Glutamatergic neuron (in vitro differentiated cells): ENCODE measurements at places on chromosomes 2 and 18.

GRCh38 chr2:120448961-120449810 lies 103.2 kb downstream of the INHBB start:
- DNase-seq: no peak

GRCh38 chr2:74544634-74545033 lies 9.1 kb downstream of the LOXL3 start:
- no peak for DNase-seq

GRCh38 chr18:79166702-79167101 lies 97.5 kb downstream of the ATP9B start:
- no peak for DNase-seq

GRCh38 chr18:4511166-4511565 lies 56.1 kb upstream of the DLGAP1 start:
- DNase-seq: no peak

DNA sequence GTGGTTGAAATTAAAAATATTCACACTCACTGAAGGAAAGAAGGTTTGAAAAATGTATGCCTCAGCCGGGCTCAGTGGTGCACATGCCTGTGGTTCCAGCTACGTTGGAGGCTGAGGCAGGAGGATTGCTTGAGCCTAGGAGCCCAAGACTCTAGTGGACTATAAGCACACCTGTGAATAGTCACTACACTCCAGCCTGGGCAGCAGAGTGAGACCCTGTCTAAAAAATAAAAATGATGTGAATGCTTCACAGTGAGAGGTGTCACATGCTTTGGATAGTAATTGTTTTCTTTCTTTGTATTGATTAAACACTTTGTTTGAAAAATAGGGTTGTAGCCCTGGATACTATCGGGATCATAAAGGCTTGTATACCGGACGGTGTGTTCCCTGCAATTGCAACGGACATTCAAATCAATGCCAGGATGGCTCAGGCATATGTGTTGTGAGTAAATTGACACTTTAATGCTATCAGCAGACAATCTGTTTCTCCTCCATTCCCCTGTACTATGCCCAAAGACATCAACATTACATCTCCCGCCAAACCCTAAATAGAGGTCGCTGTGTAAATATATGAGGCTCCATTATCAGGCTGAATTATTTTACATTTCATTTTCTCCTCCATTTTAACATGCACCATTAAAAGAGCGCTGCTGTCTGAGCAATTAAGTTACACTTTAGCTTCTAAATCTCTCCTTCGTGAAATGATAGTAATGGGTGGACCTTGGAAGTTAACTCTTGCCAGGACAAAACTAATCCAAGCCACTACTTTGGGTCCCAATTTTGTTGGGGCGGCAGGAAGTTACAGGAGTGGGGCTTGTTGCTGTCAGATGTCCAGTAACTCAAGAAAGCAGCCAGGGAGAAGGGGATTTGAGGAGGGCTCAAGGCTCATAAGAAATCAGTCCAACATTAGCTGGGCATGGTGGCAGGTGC lies 138.3 kb upstream of the TTC39C start:
- no peak for DNase-seq

GRCh38 chr2:63663013-63663864 lies 74.5 kb downstream of the MDH1 start:
- DNase-seq: no peak

- DNase-seq: no peak
These were observed 68.8 kb upstream of the CDC42EP3 start for GRCh38 chr2:37740164-37740739.

GRCh38 chr2:176516051-176516602 lies 246.9 kb downstream of the MTX2 start:
- no peak for DNase-seq

DNA sequence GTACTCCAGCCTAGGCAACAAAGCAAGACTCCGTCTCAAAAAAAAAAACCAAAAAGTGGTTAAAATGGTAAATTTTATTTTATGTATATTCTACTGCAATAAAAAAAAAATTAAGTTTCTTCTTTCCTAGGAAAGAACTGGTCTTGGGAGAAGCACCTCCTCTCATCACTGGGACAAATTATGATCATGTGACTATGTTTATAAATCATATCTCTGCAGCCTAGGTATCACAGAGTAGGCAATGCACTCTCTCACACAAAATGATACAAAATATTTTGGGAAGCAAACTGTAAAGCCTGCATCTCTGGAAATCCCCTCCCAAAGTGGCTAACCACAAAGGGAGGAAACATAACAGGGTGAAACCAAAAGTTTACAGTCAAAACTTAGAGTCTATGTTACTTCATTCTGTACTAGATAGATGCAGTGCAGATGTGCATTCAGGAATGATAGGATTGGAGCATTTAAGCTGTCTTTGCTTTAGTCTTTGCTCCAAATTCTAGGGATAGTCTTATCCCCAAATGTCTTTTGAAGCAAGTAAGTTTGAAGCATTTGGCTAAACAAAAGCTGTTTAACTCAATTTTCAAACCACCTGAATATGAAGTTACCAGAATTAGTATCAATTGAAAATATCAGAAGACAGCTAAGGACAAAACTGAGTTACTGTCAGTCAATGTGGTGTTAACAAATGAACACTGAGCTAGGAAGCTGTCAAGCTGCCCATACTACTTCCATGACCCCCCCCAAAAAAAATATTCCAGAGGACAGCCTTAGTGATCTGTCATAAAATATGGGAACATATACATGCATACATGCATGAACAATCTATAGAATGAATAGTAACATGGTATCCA lies 21.1 kb upstream of the MALT1 start:
- DNase-seq: no peak

DNA sequence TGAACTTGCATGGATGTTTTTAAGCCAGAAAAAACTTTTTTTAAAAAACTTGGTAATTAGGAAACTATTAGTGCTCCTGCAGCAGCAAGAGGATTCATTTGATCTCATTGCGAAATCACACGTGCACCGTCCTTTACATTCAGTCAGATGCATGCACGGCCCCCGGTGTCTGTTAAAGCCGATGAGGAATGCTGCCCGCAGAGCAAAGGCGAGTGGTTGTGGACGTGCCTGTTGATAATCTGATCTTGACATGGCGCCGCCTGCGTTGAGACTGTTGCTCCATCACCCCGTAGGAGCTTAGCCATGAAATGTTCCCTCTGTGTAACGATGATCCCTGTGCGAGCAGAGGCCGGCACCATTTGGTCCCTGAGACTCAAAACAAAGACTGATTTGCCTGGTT lies 300.0 kb downstream of the GBX2 start:
- no peak for DNase-seq

- DNase-seq: no peak
These were observed 90.1 kb downstream of the ALPK2 start for GRCh38 chr18:58538604-58539386.

GRCh38 chr2:78982638-78983330 lies 42.7 kb upstream of the REG3G start:
- no peak for DNase-seq

GRCh38 chr2:95297639-95298395 lies 670 bp downstream of the KCNIP3 start:
- no peak for DNase-seq

DNA sequence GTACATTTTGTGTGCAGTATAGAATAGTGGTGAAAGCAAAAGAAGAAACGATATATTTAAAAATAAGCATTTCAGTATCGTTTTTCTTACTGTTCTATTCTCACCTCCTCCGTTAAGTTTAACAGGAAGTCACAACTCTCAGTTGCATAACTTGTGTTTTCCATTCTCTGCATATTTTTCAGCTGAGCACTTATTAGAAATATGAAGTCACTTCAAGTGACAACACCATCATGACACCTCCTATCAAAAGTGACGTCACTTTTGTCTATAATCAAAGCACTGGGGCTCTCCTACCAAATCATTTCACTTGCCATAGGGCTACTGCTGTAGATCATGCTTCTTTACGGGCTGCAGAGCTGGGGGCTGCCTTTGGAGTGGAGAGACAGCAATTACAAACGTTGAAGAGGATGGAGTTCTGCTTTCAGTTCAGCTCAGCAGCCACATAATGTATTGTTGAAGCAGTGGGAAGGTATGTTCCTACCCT lies 36.3 kb downstream of the STAT4 start:
- no peak for DNase-seq

DNA sequence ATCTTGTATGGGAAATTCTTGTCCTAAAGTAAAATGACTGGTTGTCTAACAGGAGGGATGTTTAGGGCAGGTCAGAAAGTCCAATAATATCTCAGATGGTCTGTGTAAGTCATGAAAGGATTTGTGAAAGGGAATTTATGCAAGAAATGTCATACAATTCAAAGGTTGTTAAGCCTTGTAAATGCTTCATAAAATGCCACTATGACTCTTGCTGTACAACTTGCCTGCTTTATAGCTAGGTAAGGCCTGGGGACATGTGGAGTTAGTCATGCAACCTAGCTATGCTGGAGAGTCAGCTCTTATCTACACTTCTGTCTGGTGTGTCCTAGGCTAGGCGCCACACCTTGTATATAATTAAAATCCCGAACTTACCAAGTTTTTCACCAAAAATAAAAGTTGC lies 36.9 kb upstream of the VWA3B start:
- no peak for DNase-seq

DNA sequence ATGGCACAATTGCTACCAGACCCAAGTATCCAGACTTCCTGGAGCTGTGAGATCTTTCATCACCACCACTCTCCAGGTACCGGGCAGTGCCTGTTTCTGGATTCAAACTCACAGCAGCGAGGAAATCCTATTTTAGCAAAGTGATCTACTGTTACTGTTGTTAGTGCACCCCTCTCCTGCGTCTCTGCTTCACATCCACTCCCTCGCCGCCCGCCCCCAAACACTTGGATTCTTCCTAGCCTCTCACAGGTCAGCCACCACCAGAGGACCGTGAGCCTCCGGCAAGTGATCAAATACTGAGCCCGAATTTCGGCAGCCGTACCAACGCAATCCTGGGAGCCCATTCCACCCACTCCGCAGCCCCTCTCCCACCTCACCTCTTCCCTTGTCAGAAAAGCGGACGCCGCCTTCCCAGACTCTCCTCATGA lies 519 bp downstream of the METTL4 start:
- peak; percentile 80 for DNase-seq

DNA sequence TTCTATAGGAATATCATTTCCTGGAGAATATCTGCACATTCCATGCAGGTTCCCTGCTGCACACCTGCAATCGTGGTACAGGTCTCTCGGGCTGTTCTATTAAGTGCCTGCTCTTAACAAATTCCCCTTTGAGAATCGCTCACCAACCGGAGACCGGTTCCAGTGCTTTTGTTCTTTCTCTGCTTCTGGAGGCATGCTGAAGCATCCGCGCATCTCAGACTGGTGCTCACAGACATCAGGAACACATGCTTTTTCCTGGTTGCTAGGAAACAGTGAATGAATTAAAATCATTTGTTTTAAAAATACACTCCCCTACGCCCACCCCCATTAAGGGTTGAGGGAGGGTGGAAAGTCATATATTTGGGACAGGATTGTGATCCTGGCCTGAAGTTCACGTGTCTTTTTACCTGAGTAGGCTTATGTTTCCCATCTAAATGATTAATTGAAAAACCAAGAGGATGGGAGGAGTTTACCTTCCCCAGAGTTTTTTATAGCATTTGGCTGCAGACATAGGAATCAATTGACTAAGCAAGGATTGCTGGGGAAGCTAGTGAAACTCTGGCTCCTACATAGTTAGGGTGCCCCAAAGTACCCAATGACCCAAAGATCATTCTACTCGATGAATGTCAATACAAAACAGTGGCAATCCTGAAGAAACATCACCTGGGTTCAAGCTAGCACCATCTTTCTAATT lies at the start of gene C2orf80:
TSS of gene C2orf80 (minus strand) at position 221 of the 694 bp plus-strand sequence. CDS start 3,044 bp downstream, outside the sequence.
- DNase-seq: peak; percentile 24

- DNase-seq: no peak
These were observed 590.6 kb upstream of the NETO1 start for GRCh38 chr18:73458186-73458964.

DNA sequence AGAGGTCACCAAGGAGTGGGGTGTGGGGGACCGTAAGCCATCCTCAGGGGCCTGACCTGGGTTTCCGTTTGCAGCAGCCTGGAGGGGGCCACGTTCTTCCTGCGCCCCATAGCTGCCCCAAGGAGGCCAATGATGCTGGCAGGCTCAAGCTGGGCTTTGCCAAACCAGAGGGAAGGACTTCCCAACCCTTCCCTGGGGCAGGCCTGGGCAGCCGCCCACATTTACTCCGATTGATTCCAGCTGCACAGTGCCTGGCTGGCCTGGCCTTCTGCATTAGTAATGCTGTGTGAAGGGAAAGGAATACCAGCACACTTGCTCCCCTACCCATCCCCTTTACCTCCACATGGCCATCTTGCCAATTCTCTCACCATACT lies 360.6 kb upstream of the SLC14A2 start:
- DNase-seq: no peak

GRCh38 chr18:45046961-45047360 lies 366.3 kb downstream of the SETBP1 start:
- no peak for DNase-seq

GRCh38 chr2:47028171-47028570 lies 112.6 kb upstream of the MCFD2 start:
- no peak for DNase-seq

- no peak for DNase-seq
These were observed 73.8 kb downstream of the CLHC1 start for GRCh38 chr2:55158111-55158814.

GRCh38 chr2:148990968-148991367 lies 47.5 kb upstream of the LYPD6B start:
- peak; percentile 71 for DNase-seq

DNA sequence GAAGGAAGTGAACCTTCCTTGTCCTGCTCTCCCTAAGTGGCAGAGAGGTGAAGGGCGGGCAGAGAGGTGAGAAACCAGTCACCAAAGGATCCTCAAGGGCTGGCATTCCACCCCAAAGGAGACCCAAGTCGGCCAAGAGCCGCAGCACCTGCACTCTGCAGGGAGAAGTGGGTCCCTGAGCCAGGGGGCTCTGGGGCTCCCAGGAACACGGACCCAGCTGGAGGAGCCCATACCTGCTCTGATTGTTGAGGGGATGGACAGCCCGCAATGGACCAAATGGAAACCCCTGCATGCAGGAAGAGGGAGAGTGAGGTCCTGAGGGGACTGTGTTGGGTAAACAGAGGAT lies 233.3 kb downstream of the ATAD2B start:
- no peak for DNase-seq

- DNase-seq: no peak
These were observed 52.7 kb upstream of the ODC1 start for GRCh38 chr2:10500601-10501361.

GRCh38 chr18:49481317-49481716 lies 5.7 kb downstream of the C18orf32 start:
- DNase-seq: no peak

DNA sequence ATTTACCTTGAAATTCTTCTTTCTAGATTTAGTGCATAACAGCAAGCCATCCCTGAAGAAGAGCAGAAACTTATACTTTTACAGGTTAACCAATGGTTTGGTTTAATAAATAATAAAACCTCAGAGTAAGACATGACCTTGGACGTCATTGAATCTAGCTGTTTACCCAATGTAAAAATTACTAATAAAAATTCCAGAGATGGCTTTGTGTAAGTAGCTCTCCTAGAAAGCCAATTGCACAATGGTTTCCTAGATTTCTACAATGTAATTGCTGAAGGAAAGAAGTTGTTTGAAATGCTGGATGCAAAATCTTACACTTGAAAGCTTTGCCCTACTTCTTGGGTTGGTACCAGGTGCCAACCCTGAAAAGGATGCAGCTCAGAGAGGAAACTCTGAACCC lies 1.5 kb downstream of the XDH start:
- no peak for DNase-seq

GRCh38 chr2:134142341-134142738 lies 111.5 kb upstream of the MGAT5 start:
- DNase-seq: no peak
